Right atrium auricular region (tissue), 2 donors: ENCODE measurements at places on chromosomes 5 and 9. TPM values are rescaled to one million over a fixed set of nuclear protein-coding genes. Genes with fewer than 3 reads are reported as not detected.
A peak's percentile ranks its signal among the peaks of the same experiment; 100 is the strongest.

The SOHLH1 gene
- total RNA-seq, result not detected

The PCDHGA8 gene
- total RNA-seq, result 5.7 TPM

The DOCK8 gene
- 5.2 TPM for total RNA-seq

The DBH gene
- not detected for total RNA-seq

The SPINK14 gene
- not detected for total RNA-seq

The STOML2 gene
- 115 TPM for total RNA-seq

DNA sequence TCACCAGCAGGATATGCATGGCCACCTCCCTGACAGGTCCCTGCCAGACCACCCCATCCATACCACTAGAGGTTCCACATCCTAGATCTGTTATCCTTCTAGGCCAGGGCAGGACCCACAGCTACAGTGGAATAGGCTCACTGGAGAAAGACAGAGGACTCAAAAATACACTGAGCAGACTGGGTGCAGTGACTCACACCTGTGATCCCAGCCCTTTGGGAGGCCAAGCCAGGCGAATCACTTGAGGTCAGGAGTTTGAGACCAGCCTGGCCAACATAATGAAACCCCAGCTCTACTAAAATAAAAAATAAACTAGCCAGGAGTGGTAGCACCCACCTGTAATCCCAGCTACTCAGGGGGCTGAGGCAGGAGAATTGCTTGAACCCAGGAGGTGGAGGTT lies 56.5 kb upstream of the TESK1 start:
- no peak for DNase-seq
- peaks cover 47% of the 10 kb centered on the region for H3K4me1 ChIP-seq
- H3K27me3 ChIP-seq, result no peaks in the 10 kb centered on the region
- peaks cover 41% of the 10 kb centered on the region for H3K36me3 ChIP-seq
- no peak overlapping the region for H3K27ac ChIP-seq
- H3K4me3 ChIP-seq, result no peak overlapping the region

DNA sequence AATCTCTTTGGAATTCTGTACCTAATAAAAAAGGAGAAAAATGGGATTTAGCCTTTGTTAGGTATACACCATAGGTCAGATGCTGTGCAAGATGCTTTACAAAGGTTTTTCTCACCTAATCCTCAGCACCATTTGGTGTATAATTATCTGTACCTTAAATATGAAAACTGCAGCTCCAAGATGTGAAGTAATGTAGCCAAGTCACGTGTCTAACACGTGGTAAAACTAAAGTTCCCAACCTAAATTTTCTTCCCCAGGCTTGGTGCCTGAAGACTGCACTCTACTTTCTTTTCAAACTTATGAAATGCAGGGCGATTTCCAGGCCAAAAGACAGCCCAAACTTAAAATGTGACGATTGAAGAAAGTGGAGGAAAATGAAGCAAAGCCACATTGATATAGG lies 125.8 kb downstream of the CDH6 start:
- no peak for DNase-seq
- no peaks in the 10 kb centered on the region for H3K27me3 ChIP-seq
- H3K4me1 ChIP-seq, result no peaks in the 10 kb centered on the region
- no peak overlapping the region for H3K4me3 ChIP-seq
- no peak overlapping the region for H3K27ac ChIP-seq

DNA sequence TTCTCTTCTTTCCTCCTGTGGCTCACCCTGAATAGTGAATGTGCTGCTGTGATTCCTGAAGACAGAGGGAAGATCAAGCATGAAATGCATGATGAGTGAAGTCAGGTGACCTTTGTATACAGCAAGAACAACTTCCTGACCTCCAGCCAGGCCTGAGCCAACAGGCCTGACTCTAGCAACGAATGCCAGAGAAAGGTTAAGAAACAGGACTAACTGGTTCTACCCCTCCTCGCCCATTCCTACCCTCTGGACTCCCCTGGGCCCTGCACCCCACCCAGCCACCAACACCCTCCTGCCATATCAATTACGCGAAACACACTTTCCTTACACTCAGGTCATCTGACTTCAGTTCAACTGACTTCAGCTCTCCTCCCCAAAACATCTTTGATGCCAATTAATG lies 4.9 kb downstream of the SUSD1 start:
- no peaks in the 10 kb centered on the region for H3K4me1 ChIP-seq
- no peak overlapping the region for H3K27ac ChIP-seq
- no peak for DNase-seq
- H3K4me3 ChIP-seq, result no peak overlapping the region
- H3K36me3 ChIP-seq, result no peaks in the 10 kb centered on the region

- peaks cover 19% of the 10 kb centered on the region for H3K4me1 ChIP-seq
- no peak overlapping the region for H3K27ac ChIP-seq
- H3K36me3 ChIP-seq, result no peaks in the 10 kb centered on the region
- H3K4me3 ChIP-seq, result no peak overlapping the region
- H3K27me3 ChIP-seq, result no peaks in the 10 kb centered on the region
Measured at GRCh38 chr5:127024821-127025220, 5.5 kb downstream of the MARCHF3 start.

DNA sequence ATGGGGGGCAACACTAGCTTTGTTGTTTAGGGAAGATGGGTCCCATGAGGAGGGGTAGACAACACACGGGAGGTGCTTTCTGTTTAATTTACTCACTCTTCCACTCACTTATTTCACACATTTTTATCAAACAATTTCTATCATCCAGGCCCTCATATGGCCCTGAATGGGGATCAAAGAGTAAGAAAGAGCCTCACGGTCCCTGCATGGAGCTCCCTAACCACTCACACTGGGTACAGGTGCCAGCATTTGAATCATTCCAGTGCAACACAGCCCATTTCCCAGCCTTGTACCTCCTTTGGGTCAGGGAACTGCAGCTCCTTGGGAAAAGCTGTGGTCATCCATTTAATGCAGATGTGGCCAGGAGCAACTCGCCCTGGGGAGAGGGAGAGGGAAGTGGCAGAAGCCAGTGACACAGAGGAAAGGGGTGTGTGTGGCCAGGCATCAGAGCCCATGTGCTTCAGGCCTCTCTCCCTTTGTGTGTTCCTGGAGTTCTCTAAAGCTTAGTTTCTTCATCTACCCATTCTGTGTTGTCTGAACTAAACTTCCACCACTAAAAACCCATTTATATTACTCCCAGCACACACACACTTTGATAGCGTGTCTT lies 185.4 kb downstream of the PJA2 start:
- no peaks in the 10 kb centered on the region for H3K36me3 ChIP-seq
- no peaks in the 10 kb centered on the region for H3K27me3 ChIP-seq
- DNase-seq, result no peak
- H3K27ac ChIP-seq, result no peak overlapping the region

GRCh38 chr5:171434874-171435273 lies 15.4 kb downstream of the FGF18 start:
- H3K27ac ChIP-seq, result no peak overlapping the region
- no peaks in the 10 kb centered on the region for H3K27me3 ChIP-seq
- H3K4me3 ChIP-seq, result no peak overlapping the region

- no peak overlapping the region for H3K27ac ChIP-seq
- DNase-seq, result no peak
- H3K36me3 ChIP-seq, result no peaks in the 10 kb centered on the region
- H3K4me3 ChIP-seq, result no peak overlapping the region
Measured at GRCh38 chr5:158770506-158770905, 329.2 kb downstream of the EBF1 start.

- DNase-seq, result no peak
- H3K4me3 ChIP-seq, result no peak overlapping the region
- H3K27ac ChIP-seq, result no peak overlapping the region
- H3K4me1 ChIP-seq, result no peaks in the 10 kb centered on the region
- no peaks in the 10 kb centered on the region for H3K27me3 ChIP-seq
- no peaks in the 10 kb centered on the region for H3K36me3 ChIP-seq
Measured at GRCh38 chr9:101791938-101792337, 53.5 kb upstream of the GRIN3A start.

- H3K36me3 ChIP-seq, result no peaks in the 10 kb centered on the region
- no peaks in the 10 kb centered on the region for H3K4me1 ChIP-seq
Measured at GRCh38 chr9:118438810-118439209, 734.6 kb downstream of the TLR4 start.

- H3K27me3 ChIP-seq, result no peaks in the 10 kb centered on the region
- peak overlapping the region; percentile 87 for H3K4me3 ChIP-seq
- no peaks in the 10 kb centered on the region for H3K36me3 ChIP-seq
- peaks cover 35% of the 10 kb centered on the region for H3K4me1 ChIP-seq
- peak overlapping the region; percentile 91 for H3K27ac ChIP-seq
- DNase-seq, result no peak
Measured at GRCh38 chr5:103258957-103259704, 568 bp downstream of the MACIR start.

DNA sequence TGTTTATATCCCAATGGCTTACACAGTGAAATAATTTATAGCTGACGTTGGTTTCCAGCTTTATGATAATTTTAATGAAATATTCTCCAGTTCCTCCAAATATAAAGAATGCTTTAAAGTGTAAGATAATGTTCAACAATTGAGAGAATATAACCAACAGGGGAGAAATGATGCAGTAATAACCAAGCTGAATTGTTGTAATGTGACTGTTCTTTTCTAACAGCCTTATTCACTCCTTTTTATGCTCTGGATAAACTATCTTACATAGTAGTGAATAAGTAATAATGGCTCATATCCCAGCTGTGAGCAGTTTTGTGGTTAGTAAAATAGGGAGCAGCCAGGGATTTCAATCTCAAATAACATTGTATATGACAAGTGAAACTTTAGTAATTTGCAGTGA lies 2348.7 kb upstream of the ACO1 start:
- H3K27ac ChIP-seq, result no peak overlapping the region
- no peaks in the 10 kb centered on the region for H3K4me1 ChIP-seq
- H3K27me3 ChIP-seq, result no peaks in the 10 kb centered on the region
- H3K36me3 ChIP-seq, result no peaks in the 10 kb centered on the region

DNA sequence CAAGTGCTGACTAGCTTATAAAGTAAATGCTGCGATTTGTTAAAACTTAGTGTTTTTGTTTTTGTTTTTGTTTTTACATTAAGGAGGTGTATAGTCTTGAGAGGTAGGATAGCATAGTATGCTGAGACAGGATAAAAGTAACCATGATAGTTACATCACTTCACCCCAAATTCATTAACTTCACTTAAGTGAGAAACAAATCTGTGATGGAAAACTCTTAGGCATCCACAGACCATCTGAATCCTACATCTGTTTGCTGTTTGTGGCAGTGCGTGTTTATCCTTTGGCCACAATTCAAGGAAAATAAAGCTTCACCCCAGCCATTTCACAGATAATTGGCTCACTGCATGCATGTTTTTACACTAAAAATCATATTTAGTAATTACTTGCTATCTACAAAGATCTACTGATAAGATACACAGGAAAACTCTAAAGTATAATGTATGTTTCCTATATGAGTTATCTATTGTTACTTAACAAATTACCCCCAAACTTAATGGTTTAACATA lies 82.0 kb downstream of the ZNF622 start:
- H3K4me3 ChIP-seq, result no peak overlapping the region
- H3K27me3 ChIP-seq, result no peaks in the 10 kb centered on the region
- DNase-seq, result no peak

- no peaks in the 10 kb centered on the region for H3K4me1 ChIP-seq
- H3K4me3 ChIP-seq, result no peak overlapping the region
- H3K27me3 ChIP-seq, result no peaks in the 10 kb centered on the region
Measured at GRCh38 chr9:116907989-116908388, 220.9 kb downstream of the TRIM32 start.

DNA sequence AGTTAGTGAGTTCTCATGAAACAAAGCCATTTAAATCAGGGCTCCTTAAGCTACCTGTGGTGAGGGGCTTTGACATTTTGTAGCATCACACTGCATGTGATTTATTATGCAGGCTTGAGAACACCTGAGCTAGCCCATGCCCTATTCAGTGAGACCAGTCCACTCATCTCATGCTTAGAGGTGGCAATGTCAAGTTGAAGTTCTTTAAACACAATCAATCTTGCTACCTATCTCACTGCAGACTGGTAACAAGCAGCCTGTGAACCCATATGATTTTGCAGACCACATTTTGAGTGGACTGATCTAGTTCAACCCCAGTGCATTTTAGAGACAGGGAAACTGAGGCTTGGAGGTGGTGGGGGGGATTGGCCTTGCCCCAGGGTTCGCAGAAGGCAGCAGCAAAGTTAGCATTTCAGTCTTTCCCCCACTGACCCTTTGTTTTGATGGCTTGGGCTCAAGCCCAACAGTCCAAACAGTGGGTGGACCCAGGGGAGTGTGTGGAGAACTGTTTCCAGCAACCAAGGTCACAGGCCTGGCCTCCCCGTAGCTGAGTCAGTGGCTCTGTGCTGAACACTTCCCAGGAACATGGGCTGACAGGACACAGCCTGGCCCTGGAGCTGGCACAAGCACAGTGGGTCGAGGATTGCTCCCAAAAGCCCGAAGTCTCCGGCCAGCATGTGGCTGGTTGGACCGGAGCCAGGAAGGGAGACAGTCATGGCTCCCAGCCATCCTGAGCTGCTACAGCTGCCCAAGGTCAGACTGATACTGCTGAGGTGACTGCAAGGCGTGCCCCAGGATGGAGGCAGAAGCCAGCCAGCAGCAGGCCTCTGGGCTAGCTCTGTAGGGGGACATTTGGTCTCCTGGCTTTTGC lies 95.3 kb downstream of the RGS3 start:
- H3K4me3 ChIP-seq, result no peak overlapping the region
- no peaks in the 10 kb centered on the region for H3K27me3 ChIP-seq
- DNase-seq, result peak; percentile 91
- H3K36me3 ChIP-seq, result no peaks in the 10 kb centered on the region
- peak overlapping the region; percentile 79 for H3K27ac ChIP-seq
- H3K4me1 ChIP-seq, result no peaks in the 10 kb centered on the region

- no peak for DNase-seq
- no peak overlapping the region for H3K4me3 ChIP-seq
- no peak overlapping the region for H3K27ac ChIP-seq
- no peaks in the 10 kb centered on the region for H3K27me3 ChIP-seq
- no peaks in the 10 kb centered on the region for H3K4me1 ChIP-seq
- no peaks in the 10 kb centered on the region for H3K36me3 ChIP-seq
Measured at GRCh38 chr5:137365126-137365865, 133.8 kb downstream of the SPOCK1 start.

DNA sequence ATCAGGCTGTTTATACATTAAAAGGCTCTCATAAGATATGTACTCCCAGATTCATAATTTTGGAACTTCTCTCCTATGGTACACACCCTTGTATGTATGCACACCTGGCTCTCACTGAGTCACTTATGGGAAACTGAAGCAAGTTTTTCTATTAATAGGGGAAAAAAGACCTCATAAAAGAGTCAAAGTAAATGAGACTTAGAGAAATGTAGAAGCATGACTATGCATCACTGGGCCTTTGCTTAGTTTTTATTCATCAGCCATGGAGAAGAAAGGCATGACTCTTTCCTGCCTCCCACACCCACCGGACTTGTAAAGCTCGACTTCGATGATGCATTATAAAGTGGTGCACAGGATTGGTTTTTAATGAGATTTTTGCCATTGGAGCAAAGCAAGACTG lies 28.2 kb downstream of the MTAP start:
- H3K4me1 ChIP-seq, result peaks cover 10% of the 10 kb centered on the region
- H3K27me3 ChIP-seq, result no peaks in the 10 kb centered on the region
- peaks cover 33% of the 10 kb centered on the region for H3K36me3 ChIP-seq
- DNase-seq, result no peak
- no peak overlapping the region for H3K4me3 ChIP-seq

- H3K27ac ChIP-seq, result no peak overlapping the region
- no peak for DNase-seq
- no peak overlapping the region for H3K4me3 ChIP-seq
- peaks cover 6% of the 10 kb centered on the region for H3K36me3 ChIP-seq
- no peaks in the 10 kb centered on the region for H3K4me1 ChIP-seq
- no peaks in the 10 kb centered on the region for H3K27me3 ChIP-seq
Measured at GRCh38 chr9:5869315-5870019, 21.2 kb upstream of the MLANA start.
